ENCODE measurements at places on chromosomes 2 and 18.

- no peak for DNase-seq
Measured at GRCh38 chr18:58337686-58338085, 291.2 kb downstream of the ALPK2 start.

- DNase-seq = peak; percentile 21
Measured at GRCh38 chr2:233480490-233481202, 85.9 kb downstream of the USP40 start.

DNA sequence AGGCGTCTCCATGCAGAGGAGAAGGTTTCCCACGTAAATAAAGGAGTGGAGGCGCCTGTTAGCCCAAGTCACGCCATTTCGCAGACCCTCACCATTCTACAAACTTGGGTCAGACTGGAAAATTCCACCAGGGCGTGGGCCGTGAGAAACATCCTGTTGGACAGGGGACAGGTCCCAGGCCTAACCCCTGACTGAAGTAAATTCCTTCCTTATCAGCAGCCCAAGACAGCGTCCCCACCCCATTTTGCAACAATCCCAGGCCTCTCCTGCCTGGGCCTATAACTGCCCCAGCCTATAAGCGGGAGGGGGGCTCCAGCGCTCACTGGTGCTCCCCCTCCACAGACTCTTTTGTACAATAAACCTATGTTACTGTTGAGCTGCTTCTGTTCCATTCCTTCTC lies 57.3 kb upstream of the CBLN2 start:
- DNase-seq = no peak

DNA sequence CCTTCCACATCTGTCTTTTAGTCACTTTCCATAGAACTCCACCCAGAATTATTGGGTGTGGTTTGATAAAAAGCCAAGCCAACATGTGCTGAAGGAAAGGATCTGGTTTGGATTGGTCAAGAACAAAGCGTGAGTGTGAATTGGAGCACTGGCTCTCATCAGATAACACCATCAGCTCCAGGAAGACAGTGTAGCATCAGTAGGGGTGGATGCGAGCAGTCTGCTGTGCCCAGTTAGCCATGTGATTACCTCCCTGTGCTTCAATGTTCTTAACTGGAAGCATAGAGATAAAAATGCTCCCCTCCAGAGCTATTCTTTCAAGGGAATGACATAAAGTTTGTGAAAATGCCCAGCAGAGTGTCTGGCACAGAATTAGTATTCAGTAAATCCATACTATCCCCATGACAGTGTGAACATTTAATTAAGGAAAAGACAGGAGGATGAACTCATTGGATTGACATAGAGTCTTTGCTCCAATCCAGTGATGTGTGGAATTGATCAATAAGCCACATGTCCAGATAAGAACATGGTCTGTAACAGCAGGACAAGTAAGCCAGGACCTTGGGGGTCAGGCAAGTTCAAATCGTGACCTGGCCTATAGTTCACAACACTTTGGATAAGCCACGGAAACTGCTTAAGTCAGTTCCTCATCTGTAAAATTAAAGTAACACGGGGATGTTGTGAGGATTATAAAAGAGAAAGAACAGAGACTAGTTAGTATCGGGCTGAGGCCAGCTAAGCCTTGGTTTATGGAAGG lies 68.0 kb downstream of the FAM124B start:
- DNase-seq = no peak

- no peak for DNase-seq
Measured at GRCh38 chr2:30636311-30636710, 170.9 kb downstream of the CAPN13 start.

- DNase-seq = no peak
Measured at GRCh38 chr2:84768840-84769239, 112.0 kb downstream of the TRABD2A start.

- no peak for DNase-seq
Measured at GRCh38 chr18:68848242-68848641, 50.4 kb downstream of the CCDC102B start.

DNA sequence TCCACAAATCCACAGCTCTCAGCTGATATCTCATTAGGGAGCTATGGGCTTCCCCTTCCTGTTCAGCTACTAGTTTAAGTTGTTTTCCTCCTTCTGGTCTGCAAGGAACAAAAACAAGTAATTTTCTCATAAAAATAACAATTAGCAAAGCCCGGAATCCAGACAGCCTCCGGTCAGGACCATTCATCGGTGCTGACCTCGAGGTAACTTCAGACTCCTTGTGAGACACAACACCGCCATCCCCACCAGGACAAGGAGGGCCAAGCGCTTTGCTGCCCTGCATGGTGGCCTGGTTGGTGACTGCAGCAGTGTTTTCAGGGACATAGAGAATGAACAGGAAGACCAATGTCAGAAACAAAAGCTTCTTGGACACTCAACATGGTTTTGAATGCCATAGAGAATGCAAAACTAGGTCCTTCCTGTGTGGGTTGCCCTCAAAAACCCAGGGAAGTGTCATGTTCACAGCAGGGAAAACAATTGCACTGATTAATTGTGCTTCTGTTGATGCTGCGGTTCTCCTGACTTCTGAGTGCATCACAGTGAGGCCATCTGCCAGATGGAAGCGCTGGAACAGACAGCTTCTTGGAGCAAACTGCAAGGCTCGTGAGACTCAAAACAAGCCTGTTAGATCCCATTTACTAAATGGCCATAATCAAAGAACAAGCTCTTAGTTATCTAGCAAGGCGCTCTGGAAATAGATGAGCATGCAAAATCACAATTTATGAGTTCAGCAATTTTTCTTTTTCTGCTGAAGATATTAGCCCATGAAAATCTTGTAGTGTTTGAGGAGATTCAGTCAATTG lies 77.1 kb downstream of the HS1BP3 start:
- no peak for DNase-seq

GRCh38 chr2:58427572-58428095 lies 186.5 kb upstream of the FANCL start:
- no peak for DNase-seq

- DNase-seq = no peak
Measured at GRCh38 chr2:115678129-115678528, 1235.7 kb downstream of the DPP10 start.
